ENCODE measurements at places on chromosomes 5 and 9. TPM values are rescaled to one million over a fixed set of nuclear protein-coding genes. Genes with fewer than 3 reads are reported as not detected.

DNA sequence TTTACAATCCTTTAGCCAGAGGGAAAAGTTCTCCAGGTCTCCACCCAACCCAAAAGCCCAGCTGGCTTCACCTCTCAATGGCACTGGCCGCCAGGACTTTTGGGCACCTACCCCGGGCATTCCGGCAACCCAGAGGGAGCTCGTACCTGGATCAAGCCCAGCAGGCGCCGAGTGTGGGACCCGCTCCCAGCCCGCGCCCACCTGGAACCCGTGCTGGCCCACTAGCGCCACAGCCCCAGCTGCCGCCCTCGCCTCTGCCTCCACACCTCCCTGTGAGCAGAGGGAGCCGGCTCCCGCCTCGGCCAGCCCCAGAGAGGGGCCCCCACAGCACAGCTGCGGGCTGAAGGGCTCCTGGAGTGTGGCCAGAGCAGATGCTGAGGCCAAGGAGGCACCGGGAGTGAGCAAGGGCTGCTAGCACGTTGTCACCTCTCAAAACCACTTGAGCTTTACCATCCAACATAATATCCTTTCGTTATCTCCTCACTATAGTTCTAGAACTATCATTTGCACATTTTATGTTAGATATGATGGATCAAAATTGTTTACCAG is 69.7 kb downstream of the GCNT1 start:
- DNase-seq, result no peak

- DNase-seq, result no peak
These were observed 54.4 kb upstream of the CKS2 start for GRCh38 chr9:89256642-89257041.

- DNase-seq, result peak; percentile 9
These were observed 152.4 kb downstream of the LRRC70 start for GRCh38 chr5:62731022-62731421.

- DNase-seq, result no peak
These were observed 1.2 kb downstream of the CDC14B start for GRCh38 chr9:96618209-96619123.

DNA sequence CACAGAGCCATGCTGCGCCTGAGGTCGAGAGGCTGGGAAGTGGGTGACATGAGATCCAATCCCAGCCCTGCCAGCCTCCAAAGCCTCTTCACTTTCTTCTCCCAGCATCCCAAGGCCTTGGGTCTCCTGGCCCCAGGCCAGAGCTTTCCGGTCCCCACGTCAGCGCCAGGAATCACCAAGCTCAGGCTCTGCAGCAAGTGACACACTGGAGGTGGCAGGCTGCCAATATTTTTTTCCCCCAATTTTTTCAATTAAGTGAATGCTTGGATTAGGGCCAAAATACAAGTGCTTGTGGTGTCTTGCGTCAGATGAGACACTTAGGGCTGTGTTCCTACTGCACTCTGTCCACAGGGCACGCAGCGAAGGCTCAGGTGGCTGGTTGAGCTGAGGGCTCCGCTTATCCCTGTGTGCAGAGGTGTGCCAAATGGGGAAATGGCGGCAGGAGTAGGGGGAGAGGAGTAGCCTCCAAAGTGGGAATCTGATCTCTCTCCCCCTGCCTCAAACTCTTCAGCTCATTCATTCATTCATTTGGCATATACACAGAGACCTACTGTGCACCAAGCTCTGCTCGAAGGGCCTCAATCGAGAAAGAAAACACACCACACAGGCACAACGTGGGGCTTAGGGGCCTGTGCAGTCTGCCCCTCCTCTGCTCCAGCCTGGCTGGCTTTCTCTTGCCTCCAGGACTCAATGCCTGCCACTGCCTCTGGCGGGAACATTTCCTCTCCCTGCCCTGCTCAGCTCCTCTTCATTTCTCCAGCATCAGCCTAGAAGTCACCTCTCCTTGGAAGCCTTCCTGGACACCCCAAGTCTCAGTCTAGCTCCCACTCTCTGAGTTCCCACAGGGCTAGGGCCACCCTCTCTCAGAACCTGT is 16.6 kb downstream of the SH3PXD2B start:
- DNase-seq, result no peak

GGTA1 gene
- not detected for total RNA-seq

- DNase-seq, result no peak
These were observed 640.2 kb downstream of the CCDC171 start for GRCh38 chr9:16193066-16193465.

DNA sequence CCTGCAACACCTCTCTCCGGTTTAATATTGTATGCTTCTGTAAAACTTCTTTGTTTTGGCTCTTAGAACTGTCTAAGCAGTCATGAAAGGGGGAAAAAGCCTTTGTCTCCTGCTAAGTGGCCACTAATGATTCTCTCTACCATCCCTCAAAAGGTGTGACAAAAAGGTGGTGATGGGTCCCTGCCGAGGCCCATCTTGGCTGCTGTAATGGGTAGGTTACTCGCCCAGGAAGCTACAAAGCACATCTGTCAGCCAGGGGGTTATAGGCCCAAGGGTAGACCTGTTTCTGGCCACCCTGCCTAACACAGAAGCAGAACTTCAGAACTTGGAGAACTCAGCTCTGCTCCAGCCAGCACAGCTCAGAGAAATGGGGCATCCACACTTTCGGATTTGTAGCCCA is 1.6 kb downstream of the FAM219A start:
- DNase-seq, result no peak

DNA sequence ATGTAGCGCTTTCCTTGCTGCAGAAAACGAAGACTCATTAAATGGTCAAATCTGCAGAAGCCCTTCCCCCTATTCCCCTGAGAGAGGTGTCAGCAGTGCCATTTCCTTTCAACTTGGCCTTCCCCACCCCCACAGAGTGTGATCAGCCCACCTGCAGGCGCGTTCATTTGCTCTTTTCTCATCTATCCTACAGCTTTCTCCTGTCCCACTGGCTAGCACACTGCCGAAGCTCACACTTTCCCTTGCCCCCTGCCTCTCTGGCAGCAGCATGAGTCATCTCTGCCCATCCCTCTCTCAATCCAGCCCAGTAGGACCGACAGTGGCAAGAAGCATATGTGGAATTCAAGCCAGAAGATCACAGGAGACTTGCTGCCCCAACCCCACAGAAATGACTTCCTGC is 213.8 kb downstream of the FAM114A2 start:
- no peak for DNase-seq

AGXT2 gene
- not detected for total RNA-seq

- no peak for DNase-seq
These were observed 262.0 kb upstream of the TRPM3 start for GRCh38 chr9:71383308-71383940.

- no peak for DNase-seq
These were observed 200.4 kb downstream of the ARRDC3 start for GRCh38 chr5:91182763-91183162.

- DNase-seq, result no peak
These were observed 11.8 kb downstream of the RMI1 start for GRCh38 chr9:83992407-83992806.

DNA sequence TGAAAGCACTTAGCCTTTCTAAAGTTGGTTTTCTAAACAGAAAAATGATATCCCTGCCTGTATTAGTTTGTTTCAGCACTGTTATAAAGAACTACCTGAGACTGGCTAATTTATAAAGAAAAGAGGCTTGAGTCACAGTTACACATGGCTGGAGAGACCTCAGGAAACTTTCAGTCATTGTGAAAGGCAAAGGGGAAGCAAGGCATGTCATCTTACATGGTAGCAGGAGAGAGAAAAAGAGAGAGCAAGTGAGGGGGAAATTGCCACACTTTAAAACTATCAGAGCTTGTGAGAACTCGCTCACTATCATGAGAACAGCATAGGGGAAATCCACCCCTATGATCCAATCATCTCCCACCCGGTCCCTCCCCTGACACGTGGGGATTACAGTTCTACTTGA is 64.9 kb downstream of the FAM170A start:
- DNase-seq, result no peak

DNA sequence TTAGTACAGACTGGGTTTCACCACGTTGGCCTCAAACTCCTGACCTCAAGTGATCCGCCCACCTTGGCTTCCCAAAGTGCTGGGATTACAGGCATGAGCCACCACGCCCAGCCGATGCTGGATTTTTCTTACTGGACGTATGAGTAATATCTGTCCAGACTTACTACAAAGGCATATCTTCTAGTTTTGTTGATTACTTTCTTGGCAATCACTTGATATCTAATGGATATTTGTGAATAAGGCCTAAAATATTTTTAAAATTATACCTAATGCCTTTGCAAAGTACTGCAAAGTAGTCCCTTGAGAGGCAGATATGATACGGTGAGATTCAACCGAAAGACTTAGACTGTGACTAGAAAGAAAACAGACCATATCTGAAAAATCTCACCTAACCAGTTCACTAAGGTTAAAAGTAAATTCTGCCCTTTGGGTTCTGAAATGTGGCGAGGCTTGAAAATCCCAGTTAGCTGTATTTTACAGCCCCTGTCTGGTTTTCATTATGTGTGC is 152.1 kb downstream of the GNAQ start:
- DNase-seq, result no peak

- DNase-seq, result no peak
These were observed 30.8 kb downstream of the IL7R start for GRCh38 chr5:35887321-35888100.

- no peak for DNase-seq
These were observed 14.5 kb upstream of the LPCAT1 start for GRCh38 chr5:1538276-1538675.

GALT gene
- total RNA-seq, result 74.3 TPM

DNA sequence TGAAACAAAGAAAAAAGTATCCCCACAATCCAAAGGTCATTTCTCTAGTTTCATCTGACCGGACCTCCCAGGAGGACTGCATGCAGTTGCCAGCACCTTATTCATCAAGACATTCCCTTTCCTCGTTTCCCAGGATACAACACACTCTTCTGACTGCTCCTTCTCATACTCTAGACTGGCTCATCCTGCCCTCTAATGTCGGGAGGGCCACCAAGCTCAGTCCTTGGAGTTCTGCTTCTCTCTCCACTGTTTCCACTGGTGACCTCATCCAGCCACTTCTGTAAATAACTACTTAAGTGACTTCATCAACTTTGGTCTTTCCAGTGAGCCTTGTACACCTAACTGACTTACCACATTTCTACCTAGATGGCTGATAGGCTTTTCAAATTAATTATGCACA is 179.1 kb downstream of the EPB41L4A start:
- no peak for DNase-seq

FOXD4L5 gene
- 0.09 TPM for total RNA-seq

DNA sequence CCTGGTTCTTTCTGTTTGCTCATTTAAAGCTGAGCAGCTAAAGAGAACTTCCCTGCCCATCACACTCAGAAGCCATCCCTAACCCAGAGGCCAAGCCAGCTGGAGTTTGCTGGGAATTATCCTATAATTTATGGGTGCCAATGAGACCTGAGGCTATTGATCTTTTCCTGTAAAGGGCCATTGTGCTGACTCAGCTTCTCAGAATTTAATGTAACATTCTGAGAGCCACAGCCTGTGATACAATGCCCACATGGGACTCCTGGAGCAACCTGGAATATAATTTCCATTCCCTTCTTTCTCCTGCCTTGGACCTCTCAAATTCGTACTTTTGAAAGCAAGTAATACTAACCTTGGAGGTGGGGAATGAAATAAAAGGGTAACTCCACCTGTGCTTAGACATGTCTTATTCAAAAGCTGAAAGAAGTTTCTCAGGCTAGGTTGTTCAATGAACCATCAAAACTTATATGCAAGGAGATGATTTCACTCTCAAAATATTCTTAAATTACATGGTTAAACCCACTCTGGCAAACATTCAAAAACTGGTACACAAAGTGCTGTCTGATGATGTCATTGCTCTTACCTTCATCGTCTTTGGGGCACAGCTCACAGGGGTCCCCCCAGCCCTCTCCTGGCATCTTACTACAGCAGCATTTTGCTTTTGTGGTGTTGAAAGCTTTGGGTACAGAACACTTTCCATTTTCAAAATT is 206.7 kb downstream of the SLC12A2 start:
- no peak for DNase-seq
